ENCODE measurements at places on chromosomes 3 and 15.

DNA sequence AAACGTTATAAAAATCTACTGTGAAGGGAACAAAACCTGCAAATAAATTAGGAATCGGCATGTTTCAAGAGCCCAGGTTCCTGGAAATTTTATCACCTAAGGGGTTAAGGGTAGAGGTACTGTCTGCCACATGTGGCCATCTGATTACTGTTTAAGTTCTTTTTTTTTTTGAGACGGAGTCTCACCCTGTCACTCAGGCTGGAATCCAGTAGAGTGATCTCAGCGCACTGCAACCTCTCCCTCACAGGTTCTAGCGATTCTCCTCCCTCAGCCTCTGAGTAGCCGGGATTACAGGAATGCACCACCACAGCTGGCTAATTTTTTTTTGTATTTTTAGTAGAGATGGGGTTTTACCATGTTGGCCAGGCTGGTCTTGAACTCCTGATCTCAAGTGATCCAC, 35.8 kb downstream of the UQCC5 start:
- no peak for DNase-seq

GRCh38 chr3:112128843-112129727, 4.0 kb downstream of the GCSAM start:
- DNase-seq = peak; percentile 44

DNA sequence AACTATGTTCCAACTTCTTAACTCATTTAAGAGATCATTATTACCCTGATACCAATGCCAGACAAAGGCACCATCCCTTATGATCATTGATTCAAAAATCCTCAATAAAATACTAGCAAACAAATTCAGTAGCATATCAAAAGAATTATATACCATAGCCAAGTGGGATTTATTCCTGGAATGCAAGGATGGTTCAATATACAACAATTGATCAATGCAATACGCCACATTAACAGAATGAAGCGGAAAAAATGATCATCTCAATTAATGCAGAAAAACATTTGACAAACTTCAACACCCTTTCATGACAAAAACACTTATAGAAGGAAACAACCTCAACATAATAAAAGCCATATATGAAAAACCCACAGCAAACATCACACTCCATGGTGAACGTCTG, 4.7 kb upstream of the HTR3E start:
- no peak for DNase-seq

DNA sequence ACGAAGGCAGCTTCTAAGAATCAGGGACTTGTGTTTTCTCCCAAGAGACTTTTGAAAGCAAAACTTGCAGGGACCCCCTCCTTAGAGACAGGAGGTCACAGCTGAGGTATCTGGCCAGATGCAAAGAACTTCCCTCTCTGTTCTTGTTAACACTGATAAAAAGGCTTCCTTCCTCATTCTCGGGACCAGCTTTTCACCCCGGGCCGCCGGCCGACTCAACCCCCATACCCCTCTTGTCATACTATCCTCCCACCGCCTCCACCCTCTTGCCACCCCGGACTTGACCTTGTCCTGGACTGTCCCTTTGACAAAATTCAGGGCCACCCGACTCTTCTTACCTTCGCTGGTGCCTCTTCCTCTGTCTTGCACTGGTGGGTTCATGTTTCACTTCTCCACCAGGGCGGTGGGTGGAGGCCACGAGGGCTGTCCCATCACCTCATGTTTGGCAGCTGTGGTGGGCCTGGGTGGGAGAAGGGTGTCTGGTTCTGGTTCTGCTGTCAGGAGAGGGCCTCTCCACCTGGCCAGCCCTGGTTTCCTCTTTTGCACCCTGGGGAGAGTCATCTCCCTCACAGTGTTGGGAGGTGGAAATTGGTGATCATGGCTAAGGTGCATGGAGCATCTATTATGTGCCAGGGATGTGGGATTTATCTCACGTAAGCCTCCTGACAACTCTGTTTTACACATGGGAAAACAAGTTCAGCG, 32.5 kb downstream of the BHLHE40 start:
- DNase-seq = no peak

GRCh38 chr3:69425249-69425648, 39.4 kb upstream of the FRMD4B start:
- DNase-seq = no peak

DNA sequence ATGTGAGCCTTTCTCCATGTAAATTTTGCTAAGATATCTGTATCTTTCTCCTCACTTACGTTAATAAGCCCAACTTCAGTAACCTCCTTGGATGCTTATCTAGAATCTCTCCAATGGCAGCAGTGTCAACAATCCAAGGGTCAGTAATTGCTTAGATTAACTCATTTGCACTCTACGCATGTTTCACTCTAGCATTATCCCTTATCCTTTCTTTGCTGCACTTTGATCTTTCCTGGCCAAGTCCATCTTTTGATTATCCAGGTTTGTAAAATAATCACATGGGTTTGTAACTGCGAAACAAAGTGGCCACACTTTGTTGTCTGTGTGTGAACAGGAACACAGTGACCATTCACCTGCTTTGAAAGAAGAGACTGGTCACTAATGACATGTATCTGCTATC, 577.6 kb downstream of the RSL24D1 start:
- no peak for DNase-seq

DNA sequence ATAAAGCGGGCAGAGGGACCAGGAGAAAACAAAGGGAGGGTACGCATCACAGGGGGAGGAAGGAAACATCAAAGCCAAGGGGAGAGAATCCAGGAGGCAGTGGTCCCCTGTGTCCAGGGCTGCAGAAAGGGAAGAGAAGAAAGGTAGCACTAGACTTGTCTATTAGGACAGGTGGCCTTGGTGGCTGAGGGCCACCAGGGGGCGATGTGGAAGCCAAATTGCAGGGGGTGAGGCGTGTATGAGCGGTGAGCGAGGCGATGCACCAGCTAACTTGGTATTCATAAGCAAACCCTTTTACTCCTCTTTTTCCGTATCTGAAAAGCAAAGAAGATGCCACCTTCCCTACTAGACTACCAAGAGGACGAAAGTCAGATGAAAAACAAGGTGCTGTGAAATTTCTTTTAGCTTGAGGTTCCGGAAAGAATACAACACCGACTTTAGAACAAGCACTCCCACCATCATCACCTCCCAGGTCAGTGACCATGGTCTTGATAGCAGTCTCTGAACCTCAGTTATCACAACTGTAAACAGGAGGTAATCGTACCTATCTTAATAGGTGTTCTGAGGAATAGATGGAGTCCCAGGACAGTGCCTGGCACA, 654.4 kb upstream of the ADAMTS9 start:
- DNase-seq = no peak

GRCh38 chr15:64690008-64690407, 85.4 kb downstream of the RBPMS2 start:
- DNase-seq = no peak

DNA sequence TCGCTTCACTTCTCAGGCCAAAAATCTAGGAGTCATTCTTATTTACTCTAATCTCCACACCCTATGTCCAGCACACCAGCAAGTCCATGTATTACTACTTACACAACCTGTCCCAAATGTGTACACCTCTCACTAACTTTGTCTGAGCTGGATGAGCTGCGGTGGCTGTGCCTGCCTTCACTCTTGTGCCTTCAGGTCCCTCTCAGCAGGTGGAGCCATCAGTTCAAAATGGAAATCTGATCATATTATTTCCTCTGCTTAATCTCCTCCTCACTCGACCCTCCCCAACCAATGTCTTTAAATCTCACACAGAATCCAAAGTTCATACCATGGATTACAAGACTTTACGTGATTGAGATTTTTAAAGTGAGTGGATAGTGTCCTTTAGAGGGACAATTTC, 82.8 kb downstream of the SSR3 start:
- no peak for DNase-seq

- no peak for DNase-seq
These were observed 52.5 kb downstream of the EOMES start for GRCh38 chr3:27669591-27669990.

DNA sequence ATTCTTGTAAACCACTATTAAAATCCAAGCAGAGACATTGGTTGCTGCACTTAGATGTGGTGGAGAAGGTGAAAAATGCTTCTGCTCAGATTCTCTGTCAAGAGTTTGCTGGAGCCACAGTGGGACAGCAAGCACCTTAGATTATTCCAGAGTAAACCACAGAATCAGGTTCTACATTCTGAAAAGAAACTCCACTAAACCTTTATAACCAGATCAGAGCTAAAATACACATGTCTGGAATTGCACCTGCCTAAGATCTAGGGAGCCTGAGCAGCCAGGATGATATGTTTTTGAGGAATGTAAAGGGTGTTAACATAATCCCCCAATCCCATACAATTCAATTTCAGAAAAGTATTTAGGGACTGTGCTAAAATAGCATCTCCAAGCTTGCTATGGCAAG, at the start of gene ZPLD1:
ZPLD1 (plus strand) TSS at position 301 of the 400 bp plus-strand sequence. CDS start 3,473 bp downstream, outside the sequence.
- no peak for DNase-seq

DNA sequence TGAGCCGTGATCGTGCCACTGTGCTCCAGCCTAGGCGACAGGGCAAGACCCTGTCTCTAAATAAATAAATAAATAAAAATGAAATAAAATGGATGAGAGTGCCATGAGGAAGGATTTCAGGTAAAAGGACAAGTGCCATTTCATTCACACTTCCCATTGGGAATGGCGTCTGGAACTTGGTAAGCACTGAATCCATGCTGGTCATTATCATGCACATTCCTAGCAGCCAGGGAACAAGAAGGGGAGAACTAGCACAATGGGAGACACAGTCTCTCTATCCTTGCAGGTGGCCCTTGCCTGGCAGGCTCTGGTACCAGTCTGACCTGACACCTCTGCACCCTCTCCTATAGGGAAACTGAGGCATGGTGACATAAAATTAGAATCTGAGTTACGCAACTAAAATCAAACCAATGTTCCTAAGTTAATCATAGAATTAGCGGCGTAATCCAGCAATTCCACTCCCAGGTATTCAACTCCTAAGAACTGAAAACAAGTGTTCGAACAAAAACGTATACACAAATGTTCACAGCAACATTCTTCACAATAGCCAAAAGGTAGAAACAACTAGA, 70.8 kb upstream of the MFGE8 start:
- DNase-seq = no peak

DNA sequence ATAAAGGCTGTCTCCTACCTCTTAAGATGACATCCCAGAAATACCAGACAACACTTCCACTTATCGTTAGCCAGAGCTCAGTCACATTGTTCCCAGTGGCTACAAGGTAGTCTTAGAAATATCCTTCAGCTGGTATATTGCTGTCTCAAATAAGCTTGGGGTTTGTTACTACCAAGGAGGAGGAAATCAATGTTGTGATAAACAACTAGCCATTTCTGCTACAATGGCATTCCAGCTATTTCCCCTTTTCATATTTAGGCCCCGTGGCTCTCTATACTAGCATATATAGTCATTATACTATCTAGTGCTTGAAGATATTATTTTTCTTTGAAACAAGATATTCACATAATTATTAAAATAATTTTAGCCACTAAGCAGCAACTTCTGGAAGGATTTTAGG, 56.5 kb downstream of the VPS8 start:
- DNase-seq = no peak

DNA sequence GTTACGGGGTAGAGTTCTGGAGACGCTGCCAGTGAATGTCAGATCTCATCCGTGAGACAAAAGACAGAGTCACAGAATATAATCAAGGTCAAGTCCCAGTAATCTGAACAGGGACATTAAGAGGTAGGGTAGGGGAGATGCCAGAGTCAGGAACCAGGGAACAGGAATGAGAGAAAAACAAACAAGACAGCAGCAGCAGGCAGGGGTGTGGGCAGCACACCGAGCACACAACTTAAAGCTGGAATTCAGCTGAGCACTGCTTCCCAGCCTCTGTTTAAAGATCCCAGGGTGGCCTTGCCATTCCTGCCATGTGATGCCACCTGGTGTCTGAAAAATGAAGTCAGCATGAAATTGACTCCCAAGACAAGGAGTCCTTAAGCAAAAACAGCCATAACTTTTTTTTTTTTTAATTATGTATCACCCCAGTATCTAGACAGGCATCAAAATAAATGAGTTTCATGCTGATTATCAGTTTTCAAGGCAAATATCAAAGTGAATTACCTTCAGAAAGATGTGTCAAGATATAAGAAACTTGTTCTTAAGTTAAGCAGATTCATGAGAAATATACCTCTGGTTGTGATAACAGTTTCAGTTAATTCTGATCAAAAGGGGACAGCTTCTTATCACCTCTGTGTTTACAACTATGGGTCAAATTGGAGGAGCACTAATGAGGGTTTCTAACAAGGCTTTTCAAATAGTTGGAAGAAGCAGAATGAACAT, 203.7 kb downstream of the SLC9A9 start:
- DNase-seq = no peak

DNA sequence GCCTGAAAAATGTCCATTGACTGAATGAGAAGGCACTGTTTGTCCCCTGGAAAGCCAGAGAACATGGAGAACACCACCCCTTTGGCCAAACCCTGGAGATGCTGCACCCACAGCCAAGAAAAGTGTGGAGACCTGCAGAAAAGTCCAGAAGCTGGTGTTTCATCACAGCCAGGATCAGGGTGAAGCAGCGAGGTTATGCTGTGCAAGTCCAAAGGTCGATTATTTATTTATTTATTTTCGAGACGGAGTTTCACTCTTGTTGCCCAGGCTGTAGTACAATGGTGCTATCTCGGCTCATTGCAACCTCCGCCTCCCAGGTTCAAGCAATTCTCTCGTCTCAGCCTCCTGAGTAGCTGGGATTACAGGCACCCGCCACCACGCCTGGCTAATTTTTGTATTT, 5.5 kb upstream of the CTSH start:
- no peak for DNase-seq

DNA sequence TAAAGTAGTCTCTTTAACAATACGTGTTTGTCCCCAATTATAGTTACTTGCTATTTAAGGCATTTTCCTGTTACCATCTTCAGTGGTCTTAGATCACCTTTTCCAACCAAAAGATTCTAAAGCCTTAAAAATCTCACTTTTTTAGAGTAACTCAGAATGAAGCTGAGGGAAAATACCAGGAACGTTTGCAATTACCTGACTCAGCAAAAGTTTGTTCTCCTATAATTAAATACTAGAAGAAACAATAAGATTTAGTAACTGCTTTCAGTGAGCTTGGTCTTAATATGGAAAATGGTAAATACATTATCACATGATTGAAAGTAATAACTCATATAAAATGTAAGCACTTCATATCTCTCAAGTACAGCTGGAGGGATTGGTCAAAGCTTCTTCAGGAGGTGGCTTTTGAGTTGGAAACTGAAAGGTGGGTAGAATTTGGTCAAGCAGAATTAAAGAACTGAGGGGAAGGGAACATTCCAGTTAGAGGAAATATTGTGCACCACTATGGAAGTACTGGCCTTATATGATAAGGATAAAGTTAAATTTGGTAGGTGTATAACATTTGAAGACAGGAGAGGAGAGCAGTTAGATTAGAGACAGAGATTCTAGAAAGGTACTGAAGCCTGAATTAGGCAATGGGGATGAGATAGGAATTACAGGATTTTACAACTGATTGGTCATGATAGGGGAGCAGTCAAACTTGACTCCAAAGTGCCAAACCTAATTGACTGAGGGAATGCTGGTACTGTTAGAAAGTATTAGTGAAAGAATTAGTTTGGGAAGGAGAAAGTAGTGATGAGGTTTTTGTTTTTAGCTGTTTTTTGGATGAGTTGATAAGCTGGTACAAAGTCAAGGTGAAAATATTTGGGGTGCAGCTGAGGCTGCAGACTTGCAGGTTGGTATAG, 21.9 kb downstream of the TSC22D2 start:
- no peak for DNase-seq

- DNase-seq = no peak
These were observed 159.6 kb downstream of the XXYLT1 start for GRCh38 chr3:195111319-195111705.
